BJ (cell line): ENCODE measurements at places on chromosomes 7 and 10. TPM values are rescaled to one million over a fixed set of nuclear protein-coding genes. Genes with fewer than 3 reads are reported as not detected.

DNA sequence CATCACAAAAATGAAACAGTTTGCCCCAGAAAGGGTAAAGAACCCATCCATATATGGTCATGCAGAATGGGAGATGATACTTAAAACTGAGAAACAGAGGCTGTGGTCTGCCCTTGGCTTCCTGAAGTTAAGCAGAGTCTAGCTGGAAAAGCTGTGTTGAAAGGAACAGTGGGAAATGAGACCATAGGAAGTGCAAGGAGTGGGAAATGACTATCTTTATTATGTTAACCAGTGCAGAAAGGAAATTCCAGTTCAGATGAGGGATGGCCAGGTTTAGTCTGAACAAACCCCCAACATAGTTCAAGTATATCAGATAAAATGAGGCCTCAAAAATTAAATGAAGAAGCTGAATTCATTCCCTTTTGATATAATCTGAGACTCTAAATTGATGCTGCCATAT lies 112.2 kb upstream of the TARP start:
- DNase-seq: no peak

The CLDN15 gene
- 2.7 and 3.7 TPM in 2 replicates for polyA plus RNA-seq

GRCh38 chr7:101163279-101164070 lies 1.9 kb downstream of the VGF start:
- no peak for DNase-seq

- no peak for DNase-seq
These were observed 731.4 kb downstream of the KCNMA1 start for GRCh38 chr10:76906256-76906655.

DNA sequence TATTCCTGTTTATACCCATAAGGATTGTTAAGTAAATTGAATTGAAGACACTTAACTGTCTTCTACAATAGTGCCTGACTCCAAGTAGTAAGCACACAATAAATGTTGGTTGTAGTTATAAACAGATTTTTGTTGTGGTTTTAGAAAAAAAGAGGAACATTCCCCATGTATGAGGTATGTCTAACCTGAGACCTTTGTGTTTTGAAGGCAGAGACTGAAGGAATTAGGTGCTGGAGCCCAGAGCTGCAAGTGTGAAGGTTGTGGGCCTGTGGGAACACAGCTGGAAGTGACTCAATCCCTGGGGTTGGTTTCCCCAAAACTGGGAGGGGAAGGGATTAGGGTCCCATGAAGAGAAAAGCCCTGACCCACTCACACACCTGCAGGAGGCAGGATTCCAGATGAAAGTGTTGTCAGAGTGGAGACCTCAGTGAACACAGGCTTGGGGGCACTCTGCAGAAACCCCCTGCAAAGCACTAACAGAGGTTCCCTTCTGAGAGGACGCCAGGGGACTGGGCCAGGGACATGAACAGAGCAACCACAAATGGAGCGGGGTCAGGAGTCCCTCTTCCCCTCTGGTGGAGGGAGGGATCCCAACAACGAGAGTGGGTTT lies 265.1 kb upstream of the KLF14 start:
- DNase-seq: no peak

DNA sequence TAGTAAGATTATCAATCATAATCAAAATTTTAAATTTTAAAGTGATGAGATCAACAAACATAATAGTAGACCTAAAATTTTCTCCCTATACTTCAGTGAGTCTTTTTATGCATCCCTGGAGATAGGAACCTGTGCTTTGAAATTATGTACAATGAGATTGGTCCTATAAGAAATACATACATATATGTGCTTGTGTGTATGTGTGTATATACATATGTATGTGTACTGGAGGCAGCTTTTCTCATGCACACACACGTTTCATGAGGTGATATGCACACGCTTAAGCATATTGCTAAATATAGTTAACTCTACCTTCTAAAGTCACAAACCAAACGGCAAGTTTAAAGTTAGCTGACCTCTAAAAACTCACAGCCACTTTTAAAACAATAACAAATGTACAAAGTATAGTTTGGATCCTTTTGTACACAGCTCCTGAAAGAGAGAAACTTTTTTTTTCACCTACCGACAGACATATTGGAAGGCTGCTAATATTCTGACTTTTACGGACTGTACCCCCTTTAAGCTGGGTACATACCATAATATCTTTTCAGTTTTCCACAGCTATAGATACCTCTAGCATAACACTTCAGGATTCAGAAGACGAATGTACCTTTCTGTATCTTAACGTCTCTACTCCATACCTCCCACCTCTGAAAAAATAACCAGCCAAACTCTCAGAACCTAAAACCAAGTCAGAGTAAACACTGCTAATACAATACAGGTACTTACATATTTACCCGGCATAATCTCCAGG lies 3.3 kb downstream of the ITGB1 start:
- no peak for DNase-seq

The FKBP9 gene
- polyA plus RNA-seq: 248 and 315 TPM in 2 replicates

- DNase-seq: no peak
These were observed 20.6 kb upstream of the HSPB1 start for GRCh38 chr7:76281706-76282343.

DNA sequence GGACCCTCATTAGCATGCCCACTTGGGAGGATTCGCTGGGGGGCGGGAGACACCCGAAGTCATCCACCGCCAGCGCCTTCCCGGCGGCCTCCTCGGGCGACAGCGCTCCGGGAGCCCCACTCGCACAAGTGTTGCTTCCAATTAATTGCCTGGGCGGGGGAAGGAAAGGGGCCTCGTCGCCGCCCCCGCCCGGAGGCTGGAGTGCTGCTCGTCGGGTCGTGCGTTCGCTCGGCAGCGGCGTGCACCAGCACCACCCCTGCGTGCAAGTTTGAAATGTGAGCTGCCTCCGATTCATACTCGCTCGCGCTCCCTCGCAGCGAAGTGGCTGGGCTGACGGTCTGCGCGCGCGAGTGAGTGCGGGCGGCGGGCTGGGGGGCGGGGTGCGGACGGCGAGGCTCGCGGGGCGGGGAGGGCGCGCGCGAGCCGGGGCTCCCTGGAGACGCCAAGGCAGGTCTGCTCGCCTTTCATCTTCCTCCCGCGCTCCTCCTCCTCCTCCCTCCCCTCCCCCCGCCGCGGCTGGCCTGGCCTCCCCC lies 104.6 kb upstream of the PPIF start:
- no peak for DNase-seq

GRCh38 chr7:148084138-148084537 lies 506.4 kb upstream of the C7orf33 start:
- DNase-seq: no peak

DNA sequence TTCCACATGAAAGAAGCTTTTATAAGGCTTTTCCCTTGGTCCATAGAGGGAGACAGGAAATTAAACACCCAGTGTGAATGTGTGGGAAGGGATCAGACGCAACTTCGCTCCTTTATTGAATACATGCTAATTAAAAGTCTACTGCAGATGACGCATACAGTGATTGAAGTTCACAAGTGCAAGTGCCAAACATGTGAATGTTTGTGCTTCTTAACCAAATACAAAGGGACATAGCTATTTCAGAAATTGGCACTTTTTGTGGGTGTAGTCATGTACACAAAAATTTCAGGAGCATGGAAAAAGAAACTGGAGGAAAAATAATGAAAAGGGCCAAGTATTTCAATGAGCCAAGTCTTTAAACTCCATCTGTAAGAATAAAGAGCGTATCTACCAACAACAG lies 283.7 kb downstream of the SKAP2 start:
- no peak for DNase-seq
